ENCODE measurements at places on chromosomes 7 and 10.

DNA sequence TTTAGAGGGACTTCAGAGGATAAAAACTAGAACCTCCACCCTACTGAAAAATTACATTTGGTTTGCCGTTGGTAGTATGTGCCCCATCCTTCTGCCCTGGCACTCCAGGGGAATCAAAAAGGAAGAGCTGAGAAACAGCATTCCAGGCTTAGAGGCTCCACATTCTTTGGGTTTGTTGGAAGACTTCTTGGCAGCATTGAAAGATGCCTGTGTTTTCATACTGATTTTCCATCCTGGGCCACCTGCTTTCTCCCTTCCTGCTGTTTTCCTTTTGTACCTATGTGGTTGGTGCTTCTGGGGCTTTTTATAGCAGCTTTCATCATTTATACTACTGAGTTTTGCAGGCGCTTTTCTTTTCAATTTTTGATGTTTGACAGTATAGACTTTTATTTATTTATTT lies 61.7 kb downstream of the AUTS2 start:
- DNase-seq, result no peak

- no peak for DNase-seq
Observed at GRCh38 chr10:75857896-75858295, 426.5 kb downstream of the LRMDA start.

GRCh38 chr10:33596422-33596821 lies 262.0 kb upstream of the NRP1 start:
- no peak for DNase-seq

DNA sequence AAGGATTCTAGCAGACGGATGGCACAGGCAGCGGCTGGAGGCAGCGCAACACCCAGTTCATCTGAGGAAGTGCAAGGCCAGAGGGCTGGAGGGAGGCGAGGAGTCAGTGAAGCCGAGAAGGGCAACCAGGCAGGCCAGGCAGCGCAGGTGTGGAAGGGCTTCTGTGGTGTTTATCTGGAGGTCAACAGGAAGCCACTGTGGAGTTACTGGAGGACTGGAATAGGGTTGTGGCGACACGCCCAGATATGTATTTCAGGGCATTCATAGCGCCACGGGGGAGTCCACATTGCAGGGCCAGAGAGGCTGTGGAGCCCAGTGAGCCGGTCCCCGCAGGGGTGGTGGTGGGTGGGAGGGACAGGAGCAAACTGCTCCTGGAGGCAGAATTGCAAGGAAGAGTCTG lies 150.6 kb downstream of the CDH23 start:
- DNase-seq, result no peak

DNA sequence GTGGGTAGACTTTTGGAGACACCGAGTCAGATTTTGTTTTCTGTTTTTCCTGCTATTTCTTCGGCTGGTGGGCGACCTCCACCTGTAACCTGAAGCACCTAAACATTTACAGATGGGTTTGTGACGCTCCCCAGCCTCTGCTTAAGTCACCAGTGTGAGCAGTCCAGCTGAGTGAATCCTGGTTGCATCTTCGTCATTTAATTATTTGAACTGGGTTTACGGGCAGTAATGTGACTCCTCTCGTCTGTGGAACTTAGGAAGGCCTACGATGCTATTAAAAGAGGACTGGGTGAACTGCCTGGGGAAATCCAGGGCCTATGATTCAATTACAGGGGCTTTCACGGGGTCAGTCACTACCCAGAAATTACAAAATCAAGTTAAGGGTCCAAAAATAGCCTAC lies 52.5 kb downstream of the WNT2 start:
- DNase-seq, result no peak

- no peak for DNase-seq
Observed at GRCh38 chr7:105268511-105269392, 120.0 kb downstream of the SRPK2 start.

DNA sequence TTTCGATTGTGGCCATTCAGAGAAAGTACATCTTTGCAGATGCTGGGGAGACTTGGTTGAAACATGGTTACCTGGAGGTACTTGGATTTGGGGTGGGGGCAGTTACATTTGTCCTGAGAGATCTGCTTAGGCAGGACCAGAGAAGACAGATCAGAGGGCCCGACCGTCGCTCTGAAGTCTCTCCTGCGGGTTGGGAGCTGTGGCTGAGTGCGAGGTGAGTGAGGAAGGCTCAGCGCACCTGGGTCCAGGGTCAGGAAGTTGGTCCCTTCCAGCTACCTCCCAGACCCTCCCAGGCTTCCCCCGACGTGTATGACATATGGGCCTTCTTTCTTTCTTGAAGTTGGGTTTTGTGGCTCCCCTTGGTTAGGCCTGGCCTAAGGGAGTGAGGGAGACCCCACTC lies 56.3 kb downstream of the LHPP start:
- DNase-seq, result no peak

DNA sequence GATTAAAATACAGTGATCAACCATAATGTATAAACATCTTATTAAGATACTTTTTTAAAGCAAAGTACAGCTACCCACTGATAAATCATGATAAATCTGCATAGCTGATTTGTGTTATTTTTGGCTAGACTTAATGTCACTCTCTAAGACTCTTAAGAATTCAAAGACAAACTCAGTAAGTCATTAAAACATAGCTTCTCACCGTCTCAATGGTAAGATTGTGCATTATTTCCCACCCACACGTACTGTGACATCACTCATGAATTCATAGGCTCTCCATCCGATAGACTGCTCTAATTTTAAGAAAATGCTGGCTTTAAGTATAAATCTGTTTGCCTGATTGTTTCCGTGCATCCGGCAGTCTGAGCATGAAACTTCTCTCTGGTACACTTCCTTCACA lies 266.1 kb downstream of the GLI3 start:
- no peak for DNase-seq

DNA sequence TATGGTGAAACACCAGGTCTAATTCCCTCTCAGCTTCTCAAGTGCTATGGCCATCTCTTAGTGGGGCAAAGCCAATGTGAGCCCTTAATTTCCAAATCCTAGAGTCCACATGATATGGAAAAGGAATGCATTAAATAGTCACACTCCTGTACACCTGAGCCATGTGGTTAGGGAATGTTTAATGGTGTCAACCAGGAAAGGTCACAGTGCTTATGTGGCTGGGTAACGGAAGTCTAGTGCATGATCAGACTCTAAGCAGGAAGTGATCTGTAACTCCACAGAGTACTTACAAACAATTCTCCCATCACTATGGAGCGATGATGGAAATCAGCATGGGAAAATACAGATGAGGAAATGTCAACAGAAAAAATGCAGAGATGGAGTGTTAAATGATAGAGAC lies 148.8 kb downstream of the MAGI2 start:
- no peak for DNase-seq

DNA sequence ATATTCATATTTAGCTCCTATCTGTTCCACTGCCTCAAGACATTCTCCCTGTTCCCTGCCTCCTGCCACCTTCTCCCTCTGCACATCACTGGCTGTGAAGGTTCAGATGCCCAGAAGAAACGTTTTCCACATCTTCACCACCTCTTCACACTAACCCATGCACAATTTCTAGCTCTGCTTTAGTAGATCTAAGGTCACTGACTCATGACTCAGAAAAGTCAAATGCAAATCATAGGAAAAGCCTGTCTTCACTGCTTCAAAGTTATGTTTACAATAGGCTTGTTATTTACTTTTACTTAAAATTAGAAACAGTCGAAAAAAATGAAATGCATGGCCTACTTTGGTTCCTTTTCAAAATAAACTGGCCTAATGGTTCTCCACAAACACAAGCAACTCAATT lies 2.5 kb downstream of the SCRN1 start:
- DNase-seq, result no peak

- no peak for DNase-seq
Observed at GRCh38 chr10:49001870-49002672, 62.4 kb upstream of the LRRC18 start.

- DNase-seq, result no peak
Observed at GRCh38 chr10:124728830-124729661, 15.1 kb downstream of the FAM53B start.

DNA sequence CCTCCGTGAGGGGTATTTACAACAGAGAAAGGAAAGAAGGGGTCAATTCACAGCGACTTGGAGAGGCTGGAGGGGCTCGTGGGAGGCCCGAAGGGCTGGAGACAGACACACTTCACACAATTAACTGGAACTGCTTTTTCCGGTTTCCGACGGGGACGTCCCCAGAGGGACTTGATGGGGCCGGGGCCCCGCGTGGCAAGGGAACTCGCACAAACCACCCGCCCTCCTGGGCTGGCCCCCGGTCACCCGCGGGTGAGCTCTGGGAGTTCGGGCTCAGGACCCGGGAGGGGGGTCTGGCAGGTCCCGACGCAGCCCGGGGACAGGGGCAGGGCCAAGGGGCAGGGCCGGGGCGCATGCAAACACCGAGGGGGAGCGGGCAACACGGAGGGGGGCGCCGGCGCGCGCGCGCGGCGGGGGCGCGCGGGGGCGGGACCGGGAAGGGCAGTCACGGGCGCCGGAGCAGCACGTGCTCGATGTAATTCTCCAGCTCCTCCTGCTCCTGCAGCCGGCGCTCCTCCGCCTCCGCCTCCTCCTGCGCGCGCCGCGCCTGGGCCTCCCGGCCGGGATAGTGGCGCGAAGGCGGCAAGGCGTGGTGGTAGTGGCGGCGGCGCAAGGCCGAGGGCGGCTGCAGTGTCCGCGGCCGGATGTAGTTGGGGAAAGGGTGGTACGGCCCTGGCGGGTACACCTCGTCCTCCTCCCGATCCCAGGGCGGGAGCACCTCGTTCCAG lies 2.7 kb downstream of the VGF start:
- no peak for DNase-seq

DNA sequence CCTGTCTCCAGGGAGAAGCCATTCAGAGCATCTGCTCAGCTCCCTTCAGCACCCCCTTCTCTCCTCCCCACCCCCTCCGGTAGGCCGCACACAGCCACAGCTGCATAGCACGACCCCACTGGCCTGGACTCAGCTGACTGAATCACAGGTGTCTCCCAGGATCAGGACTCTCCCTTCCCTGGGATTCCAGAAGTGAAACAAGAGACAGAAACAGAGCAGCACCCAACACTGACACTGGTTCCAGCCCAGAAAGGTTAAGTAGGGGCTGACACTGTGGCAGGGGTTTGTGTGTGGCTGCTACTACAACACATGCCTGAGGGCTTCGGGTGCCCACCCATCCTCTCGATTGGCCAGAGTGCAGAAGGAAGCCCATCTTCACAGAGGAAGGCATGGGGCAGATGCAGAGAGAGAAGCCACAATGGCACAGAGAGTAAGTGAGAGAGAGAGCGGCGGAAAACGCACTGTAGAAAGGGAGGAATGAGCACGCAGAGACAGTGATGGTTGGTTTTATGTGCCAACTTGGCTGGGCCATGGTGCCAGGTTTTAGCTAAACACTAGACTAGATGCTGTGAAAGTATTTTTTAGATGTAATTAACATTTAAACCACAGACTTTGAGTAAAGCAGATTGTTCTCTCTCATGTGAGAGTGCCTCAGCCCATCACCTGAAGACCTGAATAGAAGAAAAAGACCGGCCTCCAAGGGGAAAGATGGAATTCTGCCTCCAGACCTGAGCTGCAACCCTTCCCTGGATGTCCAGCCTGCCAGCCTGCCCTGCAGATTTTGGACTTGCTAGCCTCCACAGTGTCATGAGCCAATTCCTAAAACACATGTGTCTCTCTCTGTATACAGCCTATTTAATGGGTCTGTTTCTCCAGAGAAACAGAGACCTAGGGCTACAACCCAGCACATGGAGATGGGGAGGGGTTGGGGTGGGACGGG lies 107.5 kb downstream of the GRB10 start:
- no peak for DNase-seq

DNA sequence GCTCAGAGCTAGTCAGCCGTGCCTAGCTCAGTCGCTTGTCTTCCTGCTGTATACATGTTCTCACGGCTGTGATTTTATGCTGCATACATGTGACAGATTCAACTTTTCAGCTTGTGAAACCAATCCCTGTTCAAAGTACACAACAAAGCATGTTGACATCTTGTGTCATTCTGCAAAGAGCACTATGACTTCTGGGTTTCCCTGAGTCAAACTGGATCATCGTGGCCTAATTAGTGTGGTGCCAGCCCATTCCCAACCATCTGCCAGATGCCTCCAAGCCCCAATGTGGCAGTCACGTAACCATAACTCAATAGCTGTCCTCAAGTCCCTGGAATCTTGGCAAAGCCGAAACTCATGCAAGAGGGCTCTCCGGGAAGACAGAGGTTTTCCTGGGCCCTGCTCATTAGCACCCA lies 144.8 kb downstream of the MYOF start:
- no peak for DNase-seq

GRCh38 chr10:30215623-30216022 lies 133.5 kb downstream of the MTPAP start:
- DNase-seq, result no peak

DNA sequence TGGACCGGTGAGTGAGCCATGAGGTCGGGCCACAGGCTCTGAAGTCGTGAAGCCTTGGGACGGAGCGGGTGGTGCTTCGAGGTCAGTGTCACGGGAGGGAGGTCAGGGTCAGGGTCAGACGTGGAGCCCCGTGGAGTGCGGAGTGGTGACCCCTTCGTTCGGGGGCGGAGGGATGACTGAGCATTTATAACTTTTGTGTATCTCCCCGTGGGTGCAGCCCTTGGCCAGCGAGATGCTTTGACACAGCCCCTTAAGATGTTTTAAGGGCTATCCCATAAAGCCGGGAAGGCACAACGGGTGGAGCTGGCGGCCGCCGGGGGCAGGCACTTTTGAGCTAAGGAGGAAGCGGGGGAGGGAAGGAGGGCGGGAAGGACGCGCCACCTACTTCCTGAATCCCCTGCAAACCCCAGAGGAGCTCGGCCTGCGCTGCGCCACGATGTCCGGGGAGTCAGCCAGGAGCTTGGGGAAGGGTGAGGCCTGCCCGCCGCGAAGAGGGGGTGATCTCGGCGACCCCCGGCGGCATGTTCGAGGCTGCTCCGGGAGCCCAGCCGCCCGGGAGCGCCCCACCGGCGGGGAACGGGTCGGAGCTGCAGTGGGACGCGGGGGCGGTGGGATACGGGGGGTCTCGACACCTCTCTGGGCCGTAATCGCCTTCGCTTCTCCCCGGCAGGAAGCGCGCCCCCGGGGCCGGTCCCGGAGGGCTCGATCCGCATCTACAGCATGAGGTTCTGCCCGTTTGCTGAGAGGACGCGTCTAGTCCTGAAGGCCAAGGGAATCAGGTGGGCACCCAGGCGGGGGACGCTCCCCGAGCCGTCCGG lies at the start of gene GSTO1:
TSS of gene GSTO1 (plus strand) at position 400 of the 818 bp plus-strand sequence. CDS start at position 437, 37 bp downstream.
- peak; percentile 24 for DNase-seq

DNA sequence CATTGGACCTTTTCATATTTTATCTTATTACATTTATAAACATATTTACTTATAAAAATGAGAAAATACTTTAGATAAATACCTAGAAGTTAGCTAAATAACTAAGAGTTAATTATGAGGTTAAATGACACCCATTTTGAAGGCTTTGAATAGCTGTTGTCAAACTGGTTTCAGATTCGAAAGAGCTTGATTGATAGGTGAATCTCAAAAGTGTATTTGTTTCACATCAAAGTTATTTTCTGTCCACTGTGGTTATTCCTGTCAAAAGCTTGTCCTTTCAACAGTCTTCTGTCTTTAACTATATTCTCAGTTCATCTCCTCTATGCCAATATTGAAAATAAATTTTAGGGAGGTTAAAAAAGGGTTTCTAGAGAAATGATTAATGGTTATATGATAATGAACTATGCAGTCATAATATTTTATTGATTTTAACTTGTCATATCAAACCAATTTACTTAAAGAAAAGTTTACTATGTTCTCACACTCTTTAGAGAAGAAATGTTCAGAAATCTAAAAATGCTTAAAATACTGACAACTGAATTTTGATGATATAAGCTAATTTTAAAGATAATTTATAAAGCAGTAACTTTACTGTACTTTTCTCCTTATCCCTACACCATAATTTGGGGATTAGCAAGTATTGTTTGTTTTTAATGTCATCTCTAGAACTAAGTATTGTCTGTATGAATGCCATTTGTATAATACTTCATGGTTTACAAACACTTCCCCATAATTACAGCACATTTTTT lies 72.0 kb upstream of the FOXP2 start:
- DNase-seq, result no peak

- DNase-seq, result no peak
Observed at GRCh38 chr10:68075550-68076004, 494 bp upstream of the HERC4 start.
